Effector CD4-positive, alpha-beta T cell (primary cell): ENCODE measurements at places on chromosomes 5 and 9.
A peak's percentile ranks its signal among the peaks of the same experiment; 100 is the strongest.

DNA sequence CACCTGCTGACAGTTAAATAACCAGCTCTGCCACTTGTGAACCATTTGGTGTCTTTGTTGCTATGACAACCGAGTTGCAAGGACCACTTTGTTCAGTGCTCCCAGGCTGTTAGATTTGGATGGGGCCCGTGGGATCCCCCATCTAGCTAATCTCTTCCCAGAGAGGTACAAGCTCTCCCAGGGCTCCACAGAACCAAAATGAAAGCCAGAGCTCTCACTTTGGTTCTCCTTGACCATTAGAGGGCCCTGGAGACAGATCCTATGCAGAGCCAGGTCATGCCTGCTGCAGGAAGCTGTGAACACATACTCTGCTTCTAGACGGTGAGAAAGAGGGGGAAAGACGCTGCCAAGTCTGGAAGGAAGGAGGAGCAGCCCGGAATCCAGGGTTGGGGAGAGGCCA, 224.6 kb downstream of the GABBR2 start:
- DNase-seq = no peak

- DNase-seq = no peak
These were observed 3.2 kb downstream of the MACROH2A1 start for GRCh38 chr5:135395866-135396265.

GRCh38 chr5:2748179-2748860, 3.2 kb downstream of the IRX2 start:
- no peak for DNase-seq

DNA sequence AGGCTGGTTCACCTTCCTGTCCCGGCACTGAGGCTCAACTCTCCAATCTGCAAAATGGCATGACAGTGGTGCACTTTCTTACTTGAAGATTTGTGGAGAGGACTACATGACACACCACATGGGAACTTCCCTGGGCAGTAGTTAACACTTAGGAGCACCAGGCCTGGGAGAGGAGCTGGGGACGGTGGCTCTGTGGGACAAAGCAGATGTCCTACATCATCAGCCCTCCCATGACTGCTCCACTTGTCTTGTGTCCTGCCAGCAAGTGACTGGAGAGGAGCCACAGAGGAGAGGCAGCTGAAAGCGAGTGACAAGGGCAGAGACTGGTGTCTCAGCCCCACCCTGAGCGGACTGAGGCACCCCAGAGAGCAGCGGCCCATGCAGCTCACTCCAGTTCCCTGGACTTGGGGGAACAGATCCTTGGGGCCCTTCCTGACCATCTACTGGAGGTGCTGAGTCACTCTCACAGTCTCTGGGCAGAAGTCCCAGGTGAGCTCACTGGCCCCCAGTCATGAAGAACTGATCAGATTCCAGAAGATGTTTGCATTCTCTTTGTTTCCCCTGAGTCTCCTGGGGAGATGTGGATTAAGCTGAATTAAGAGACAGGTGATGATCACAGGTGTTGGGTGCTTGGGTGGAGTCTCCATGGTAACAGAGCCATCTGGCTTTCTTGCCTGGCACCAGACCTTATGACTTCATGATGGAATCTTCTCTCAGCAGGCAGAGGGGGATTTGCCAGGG, 13.2 kb upstream of the SLC25A48 start:
- DNase-seq = no peak

GRCh38 chr5:3186736-3187405, 408.8 kb upstream of the IRX1 start:
- no peak for DNase-seq

DNA sequence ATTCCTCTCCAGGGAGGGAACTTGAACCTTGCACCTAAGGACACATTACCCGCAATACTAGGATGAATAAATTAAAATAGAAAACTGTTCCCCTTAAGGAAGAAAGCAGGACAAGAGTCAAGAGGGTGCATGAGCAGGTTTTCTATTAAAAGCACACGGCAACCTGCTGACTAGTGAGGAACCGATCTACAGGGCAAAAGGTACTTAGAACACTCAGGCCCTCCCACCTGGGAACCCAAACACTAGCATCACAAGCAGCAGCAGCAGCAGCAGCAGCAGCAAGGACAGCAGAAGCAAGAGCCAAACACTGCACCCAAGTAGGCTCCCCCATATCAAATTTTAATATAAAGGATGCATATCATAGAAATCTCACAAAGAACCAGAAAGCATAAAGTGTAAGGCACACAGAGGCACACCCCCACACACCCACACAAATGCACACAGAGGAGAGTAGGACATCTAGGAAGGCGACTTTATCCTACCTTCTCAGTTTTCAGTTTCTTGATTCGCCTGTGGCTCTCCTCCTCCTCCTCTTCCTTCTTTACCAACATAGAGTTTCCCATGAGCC, 2.8 kb downstream of the ZNF608 start:
- no peak for DNase-seq

DNA sequence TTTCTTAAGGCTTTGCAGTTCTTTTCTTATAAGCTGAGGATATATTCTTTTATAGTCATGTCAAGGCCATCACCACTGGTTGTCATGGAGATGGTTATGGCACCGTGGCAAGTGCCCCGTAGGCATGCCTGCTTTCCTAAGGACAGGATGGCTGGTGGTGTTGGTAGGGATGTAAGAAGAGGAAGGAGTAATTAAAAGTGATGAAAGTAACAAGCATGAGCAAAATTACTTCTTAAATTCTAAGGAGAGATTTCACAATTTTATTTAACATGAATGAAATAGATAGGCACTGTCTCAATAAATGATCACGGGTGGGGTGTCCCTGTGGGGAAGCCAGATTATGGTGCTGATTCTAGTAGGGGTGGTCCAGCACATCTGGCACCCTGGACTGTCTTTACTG, 290.2 kb upstream of the KLF4 start:
- no peak for DNase-seq

- DNase-seq = no peak
These were observed 215.2 kb downstream of the COMMD10 start for GRCh38 chr5:116299746-116300640.

DNA sequence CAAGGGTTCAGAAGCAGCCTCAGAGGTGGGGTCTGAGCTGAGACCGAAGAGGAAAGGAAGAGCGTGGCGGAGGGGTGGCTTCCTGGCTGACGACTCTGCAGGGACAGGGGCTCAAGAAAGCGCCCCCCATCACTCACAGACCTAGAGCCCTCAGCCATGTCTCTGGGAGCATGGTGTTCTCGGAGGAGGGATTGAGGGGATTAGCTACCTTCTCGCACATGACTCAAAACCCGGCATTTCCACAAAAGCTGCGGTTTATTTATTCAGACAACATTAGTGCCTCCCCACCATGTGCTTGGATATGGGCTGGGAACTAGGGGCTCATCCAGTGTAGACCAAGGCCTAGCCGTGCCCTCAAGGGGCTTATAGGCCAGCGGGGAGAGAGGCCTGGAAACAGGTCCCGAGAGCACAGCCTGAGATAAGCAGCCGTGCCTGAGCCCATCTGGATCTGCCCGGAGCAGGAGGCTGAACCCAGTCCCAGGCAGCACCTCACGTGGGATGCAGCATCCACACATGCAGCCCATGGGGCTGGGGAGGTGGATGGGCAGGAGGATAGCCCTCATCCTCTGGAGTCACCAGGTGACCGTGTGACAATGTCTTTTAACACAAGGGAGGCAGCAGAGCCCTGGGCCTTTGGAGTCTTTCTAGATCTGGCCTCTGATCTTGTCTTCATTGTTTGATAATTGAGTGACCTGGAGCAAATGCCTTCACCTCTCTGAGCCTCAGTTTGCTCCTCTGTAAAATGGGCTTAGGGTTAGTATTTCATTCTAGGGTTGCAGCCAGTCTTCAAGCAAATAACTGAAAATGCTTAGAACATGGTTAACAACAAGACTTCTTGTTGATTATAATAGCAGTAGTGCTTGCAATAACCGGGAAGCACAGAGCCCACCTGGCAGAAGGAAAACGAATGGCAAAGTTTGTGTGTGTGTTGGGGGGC, 878 bp upstream of the HMCN2 start:
- DNase-seq = no peak

- DNase-seq = no peak
These were observed 94.9 kb upstream of the NMUR2 start for GRCh38 chr5:152499814-152500535.

- no peak for DNase-seq
These were observed 71.3 kb upstream of the IFNE start for GRCh38 chr9:21553441-21553840.

- DNase-seq = no peak
These were observed 20.0 kb downstream of the JMY start for GRCh38 chr5:79255786-79256557.

DNA sequence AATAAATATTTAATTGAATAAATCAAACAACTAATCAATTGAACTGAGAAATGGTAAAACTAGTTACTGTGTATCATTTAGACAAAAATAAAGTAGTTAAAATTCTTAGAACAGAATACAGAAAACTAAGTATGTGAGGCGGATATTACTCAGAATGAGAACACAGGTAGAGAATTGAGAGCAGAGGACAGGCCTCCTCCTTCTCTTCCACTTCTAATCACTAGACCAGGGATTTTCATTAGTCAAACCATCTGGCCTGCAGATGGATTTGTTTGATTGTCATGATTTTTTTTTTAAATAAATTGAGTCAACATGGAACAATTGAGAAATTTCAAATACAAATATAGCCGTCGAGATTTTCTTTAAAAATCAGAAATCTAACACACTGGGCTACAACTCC, 198.6 kb upstream of the HMHB1 start:
- DNase-seq = no peak

- DNase-seq = no peak
These were observed 143.7 kb downstream of the CCDC192 start for GRCh38 chr5:127846884-127847283.

GRCh38 chr5:76401801-76402250, 1.3 kb upstream of the IQGAP2 start:
- DNase-seq = peak; percentile 11

DNA sequence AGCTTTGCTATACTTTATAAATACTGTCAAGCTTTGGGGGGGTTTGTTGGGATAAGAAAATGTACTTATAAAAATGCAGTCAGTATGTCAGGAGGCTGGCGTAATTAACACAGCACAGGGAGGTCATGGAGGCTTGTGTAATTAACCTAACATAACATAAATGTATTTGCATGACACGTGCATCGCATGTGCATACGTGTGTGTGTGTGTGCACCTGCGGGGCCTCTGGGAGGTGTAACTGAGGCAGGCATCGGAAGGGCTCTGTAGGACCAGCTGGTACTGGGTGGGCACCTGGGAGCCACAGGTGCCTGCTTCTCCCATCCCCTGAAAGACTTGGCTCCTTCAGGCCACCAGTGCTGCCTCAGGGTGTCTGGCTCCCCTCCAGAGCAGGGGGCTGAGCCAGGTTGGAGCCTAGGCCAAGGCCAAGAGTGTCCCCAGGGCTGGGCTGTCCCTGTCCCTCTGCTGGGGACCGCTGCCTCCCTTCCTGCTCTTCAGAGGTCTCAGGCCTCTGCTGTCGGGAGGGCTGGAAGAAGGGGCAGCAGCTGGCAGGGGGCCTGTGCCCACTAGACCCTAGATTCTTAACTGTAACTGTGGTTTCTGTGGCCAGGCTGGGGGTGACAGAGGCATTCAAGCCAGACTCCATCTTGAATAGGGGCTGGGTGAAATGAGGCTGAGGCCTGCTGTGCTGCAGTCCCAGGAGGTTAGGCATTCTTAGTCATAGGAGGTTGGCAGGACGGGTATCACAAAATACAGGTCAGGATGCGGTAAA, 9.0 kb downstream of the FCN2 start:
- no peak for DNase-seq

DNA sequence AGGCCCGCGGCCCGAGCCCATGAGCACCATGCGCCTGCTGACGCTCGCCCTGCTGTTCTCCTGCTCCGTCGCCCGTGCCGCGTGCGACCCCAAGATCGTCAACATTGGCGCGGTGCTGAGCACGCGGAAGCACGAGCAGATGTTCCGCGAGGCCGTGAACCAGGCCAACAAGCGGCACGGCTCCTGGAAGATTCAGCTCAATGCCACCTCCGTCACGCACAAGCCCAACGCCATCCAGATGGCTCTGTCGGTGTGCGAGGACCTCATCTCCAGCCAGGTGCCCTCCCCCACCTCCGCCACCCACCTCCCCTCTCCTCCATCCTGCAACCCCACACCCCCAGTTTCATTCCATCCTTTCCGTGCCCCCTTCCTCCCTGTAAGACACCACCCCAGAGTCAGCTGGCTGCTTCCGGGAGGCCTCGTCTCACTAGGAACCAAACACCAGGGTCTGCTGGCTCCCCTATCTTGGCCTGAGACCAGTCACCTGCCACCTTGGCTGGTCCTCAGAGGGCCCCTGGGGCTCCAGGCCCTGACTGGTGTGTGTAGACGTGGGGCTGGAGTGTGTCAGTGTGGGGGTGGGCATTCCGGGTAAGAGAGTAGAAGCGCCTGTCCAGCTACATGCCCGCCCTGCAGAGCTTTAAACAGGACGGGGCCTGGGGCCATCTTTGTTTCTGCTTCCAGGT, 655 bp downstream of the GRIN1 start:
- DNase-seq = no peak

DNA sequence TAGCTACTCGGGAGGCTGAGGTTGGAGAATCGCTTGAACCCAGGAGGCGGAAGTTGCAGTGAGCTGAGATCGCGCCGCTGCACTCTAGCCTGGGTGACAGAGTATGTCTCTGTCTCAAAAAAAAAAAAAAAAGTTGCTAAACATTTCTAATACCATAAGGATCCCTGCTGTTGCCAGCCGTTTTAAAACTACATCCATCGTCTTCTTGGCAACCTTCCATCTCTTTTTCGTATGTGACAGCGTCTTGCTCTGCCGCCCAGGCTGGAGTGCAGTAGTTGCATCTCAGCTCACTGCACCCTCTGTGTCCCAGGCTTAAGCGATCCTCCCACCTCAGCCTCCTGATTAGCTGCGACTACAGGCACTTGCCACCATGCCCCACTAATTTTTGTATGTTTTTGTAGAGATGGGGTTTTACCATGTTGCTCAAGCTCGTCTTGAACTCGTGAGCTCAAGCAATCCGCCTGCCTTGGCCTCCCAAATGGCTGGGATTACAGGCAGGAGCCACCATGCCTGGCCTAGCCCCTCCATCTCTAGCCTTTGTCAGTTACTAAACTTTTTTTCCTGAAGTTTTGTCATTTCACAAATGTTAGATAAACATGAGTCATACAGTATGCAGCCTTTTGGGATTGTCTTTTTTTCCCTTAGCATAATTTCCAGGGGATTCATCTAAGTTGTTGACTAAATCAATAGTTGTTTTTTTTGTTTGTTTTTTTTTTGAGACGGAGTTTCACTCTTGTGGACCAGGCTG, 13.5 kb downstream of the NSD1 start:
- DNase-seq = no peak

GRCh38 chr5:14217587-14217986, 74.4 kb downstream of the TRIO start:
- DNase-seq = no peak

DNA sequence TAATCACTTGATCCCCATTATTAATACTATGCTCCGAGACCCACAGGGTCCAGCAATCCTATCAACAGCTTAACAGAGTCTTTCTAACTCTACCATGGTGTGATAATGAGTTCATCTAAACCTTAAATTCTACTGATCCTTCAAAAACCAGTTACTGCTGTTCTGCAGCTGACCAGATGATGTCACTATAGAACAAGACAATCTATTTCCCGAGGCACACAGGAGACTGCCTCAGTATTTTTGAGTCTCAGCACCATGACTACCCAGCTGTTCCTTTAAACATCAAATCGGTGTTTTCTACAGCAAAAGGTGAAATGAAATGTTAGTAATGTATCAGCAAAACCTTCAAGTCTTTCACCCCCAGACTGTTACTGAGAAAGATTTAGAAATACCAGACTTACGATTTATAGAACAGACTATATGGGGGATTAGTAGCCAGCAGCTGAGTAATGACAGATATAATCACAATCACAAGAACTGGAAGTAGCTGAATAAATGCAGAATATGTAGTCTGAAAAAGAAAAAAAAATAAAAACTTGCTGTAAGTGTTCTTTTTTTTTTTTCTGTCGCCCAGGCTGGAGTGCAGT, 16.9 kb downstream of the DNAJC18 start:
- peak; percentile 48 for DNase-seq
